ENCODE measurements at places on chromosomes 2 and 18.

DNA sequence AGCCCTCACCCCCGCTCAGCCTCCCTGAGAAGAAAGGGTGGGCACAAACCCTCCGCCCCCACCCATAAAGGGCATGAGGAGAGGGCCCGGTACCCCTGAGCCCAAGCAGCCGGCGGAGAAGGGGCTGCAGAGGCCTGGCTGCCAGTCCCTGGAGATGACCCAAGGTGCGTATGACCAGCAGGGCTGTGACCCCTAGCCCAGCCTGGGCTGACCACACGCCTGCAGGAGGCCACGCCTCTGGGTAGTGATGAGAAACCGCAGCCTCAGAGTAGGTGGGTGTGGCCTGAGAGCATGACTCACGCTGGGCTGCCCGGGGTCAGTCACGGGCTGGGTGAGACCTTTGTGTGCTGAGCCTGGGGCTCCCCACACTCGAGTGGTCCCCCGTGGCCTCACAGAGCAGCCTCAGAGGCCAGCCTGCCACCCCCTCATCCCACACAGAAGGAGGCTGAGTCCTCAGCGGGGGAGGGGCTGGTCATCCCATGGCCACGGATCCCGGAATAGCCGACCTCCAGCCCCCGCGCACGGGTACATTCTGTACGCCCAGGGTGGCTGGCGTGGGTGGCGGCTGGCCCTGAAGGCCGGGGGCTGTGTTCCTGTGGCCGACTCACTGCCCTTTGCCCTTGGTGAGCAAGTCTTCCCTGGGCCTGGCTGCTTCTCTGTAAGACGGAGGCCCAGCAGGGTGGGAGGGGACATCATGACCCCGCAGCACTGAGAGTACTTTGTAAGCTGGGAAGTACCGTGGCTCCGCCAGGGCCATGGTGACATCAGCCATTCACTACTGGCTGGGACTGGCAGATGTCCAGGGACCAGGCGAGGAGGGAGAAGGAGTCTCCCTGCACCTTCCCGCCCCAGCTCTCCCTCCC is 110.8 kb upstream of the OTOS start:
- peak; percentile 71 for DNase-seq

GRCh38 chr2:230974096-230974913 is 21.6 kb upstream of the SPATA3 start:
- DNase-seq, result no peak

DNA sequence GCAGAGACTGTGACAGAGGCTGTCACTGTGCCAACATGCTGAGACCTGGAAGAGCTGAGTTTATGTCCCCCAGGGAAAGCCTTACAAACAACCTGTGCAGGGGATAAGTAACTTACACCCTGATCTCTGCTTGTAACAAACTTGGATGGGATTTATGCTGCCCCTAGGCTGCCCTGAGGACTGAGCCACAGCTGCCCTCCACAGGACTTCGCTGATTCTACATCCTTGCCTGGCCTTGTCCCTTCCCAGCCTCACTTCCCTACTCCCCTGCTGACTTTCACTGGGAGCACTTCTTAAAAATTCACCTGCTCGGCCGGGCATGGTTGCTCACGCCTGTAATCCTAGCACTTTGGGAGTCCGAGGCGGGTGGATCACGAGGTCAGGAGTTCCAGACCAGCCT is 45.9 kb upstream of the ASAP2 start:
- DNase-seq, result no peak

GRCh38 chr2:44805401-44806235 is 135.9 kb upstream of the SIX3 start:
- DNase-seq, result no peak

- DNase-seq, result no peak
These were observed 764.6 kb upstream of the PKDCC start for GRCh38 chr2:41283079-41283775.

- DNase-seq, result no peak
These were observed 271.3 kb upstream of the SLC8A1 start for GRCh38 chr2:40723194-40723593.

GRCh38 chr2:2232167-2232566 is 98.9 kb downstream of the MYT1L start:
- DNase-seq, result no peak

GRCh38 chr2:67844024-67844540 is 218.7 kb downstream of the C1D start:
- DNase-seq, result no peak

GRCh38 chr2:85427300-85427835 is 8.9 kb downstream of the SH2D6 start:
- no peak for DNase-seq

DNA sequence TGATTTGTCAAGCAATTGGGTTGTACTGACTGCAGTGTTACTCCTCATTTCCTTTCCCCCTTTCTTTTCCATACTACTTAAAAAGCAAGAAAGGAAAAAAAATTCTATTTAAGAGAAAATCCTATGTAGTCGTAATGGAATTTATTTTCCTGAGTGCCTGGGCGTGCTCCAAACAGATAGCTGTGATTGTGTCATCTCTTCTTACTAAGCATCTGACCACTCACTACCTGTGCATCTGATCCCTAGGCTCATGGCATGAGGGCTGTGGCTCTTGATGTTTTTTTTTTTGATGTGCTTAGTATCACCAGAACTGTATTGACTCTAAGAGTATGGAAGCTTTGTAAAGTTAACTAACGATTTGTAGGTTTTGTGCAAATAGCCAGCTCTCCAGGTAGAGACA is 19.0 kb downstream of the CRIM1 start:
- no peak for DNase-seq

- DNase-seq, result no peak
These were observed 50.6 kb downstream of the TTC21B start for GRCh38 chr2:165902934-165903333.

GRCh38 chr2:33146102-33146501 is 199.3 kb downstream of the LTBP1 start:
- peak; percentile 28 for DNase-seq

DNA sequence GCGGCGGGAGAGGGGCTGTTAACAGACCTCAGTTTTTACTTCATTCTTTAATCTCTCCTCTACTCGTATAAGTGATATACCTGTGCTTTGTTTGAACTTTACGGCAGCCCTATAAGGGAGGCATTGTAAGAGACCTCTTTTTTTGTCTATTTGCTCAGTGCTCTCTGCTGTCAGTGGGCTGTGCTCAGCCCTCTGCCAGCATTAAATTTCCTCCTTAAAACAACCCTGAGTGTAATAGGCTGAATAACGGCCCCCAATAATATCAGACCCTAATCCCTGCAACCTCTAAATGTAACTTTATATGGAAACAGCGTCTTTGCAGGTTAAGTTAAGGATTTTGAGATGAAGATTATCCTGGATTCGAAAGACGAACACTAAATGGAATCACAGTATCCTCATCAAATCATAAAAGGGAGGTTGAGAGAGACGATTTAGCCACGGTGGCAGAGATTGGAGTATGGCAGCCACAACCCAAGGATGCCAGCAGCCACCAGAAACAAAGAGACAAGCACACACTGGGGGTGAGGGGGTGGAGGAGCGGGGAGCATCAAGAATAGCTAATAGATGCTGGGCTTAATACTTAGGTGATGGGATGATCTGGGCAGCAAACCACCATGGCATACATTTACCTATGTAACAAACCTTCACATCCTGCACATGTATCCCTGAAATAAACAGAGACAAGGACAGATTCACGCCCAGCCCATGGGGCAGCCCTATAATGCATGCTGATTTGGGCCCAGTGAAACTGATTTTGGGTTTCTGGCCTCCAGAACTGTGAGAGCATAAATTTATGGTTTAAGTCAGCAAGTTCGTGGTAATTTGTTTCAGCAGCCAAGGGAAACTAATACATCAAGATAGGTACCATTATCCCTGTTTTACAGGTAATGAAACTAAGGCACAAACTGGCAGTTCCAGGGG is 894 bp upstream of the FARSB start:
- no peak for DNase-seq

- no peak for DNase-seq
These were observed 91.4 kb upstream of the IL1R2 start for GRCh38 chr2:101900375-101900774.

DNA sequence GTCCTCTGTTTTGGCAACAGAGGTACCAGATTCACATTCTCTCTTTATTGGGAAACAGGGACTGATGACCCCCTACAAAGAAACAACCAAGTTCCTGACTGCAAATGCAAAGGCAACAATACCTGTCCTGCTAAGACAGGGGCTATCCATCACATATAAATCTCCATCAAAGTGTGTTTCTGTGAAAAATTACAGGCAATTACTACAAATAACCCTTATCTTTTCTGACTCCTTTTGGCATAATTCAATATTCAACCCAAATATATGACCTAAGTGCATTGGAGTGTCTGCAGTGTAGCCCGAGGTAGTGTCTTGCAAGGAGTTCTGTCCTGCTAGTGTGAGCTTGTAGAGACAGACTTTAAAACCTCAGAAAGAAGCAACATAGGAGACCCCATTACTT is 35.4 kb downstream of the KCNG3 start:
- DNase-seq, result no peak

DNA sequence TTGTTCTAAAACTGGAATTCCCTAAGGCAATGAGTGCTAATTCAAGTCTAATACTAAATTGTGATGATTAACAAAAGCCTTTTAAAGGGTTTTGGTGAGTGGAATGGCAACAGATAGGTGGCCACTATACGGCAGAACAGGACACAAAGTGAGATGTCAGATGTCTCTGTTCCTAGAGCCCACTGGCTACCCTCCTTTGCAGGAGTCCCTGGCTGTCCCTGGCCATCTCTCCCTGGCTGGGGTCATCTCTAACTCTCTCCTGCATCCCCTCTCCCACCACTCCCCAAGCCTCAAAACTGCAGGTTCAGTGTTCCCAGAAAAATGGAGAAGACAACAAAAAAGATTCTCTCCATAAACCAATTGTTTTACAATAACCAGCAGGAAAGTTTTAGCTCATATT is 79.2 kb downstream of the MDH1 start:
- DNase-seq, result no peak

DNA sequence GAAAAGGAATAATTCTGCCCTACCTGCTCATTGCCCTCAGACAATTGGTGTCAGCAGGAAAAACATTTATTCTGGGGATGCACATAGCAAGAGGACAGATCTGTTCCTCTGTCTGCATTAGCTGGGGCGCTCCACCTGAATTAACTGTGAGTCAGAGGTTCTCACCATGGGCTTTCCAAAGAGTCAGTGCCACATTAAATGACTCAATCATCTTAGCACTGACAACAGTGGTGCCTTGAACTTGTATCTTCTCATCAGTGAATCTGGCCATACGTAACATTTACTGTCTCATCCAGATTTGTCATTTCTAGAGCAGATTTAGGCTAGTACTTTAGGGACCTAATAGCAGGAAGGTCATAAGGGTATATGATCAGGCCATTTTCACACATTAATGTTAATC is 358.1 kb upstream of the CRIM1 start:
- DNase-seq, result no peak

DNA sequence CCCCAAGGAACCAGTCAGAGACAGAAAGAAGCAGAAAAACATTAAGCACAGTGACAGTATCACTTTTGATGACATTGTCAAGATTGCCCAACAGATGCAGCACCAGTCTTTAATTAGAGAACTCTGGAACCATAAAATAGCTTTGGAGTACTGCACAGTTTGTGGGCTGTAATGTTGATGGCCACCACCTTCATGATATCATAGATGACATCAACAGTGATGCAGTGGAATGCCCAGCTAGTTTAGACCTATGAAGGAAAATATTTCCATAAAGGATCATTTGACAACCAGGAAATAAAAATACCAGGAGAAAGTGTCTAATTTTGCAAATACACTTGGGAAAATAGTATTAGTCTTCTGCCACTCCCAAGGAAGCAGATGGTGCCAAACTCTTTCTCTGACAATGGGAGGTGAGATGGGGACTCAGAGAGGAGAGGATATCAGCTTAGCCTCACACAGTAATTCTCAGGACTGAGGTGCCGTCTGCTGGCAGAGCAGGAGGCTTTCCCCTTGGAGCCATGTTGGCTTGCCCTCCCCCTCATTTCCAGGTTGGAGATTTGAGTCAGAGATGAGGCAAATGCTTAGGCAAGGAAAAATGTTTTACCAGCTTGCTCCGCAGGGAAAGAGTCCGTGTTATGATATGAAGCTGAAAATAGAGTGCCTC is 107.5 kb upstream of the CELF4 start:
- no peak for DNase-seq

DNA sequence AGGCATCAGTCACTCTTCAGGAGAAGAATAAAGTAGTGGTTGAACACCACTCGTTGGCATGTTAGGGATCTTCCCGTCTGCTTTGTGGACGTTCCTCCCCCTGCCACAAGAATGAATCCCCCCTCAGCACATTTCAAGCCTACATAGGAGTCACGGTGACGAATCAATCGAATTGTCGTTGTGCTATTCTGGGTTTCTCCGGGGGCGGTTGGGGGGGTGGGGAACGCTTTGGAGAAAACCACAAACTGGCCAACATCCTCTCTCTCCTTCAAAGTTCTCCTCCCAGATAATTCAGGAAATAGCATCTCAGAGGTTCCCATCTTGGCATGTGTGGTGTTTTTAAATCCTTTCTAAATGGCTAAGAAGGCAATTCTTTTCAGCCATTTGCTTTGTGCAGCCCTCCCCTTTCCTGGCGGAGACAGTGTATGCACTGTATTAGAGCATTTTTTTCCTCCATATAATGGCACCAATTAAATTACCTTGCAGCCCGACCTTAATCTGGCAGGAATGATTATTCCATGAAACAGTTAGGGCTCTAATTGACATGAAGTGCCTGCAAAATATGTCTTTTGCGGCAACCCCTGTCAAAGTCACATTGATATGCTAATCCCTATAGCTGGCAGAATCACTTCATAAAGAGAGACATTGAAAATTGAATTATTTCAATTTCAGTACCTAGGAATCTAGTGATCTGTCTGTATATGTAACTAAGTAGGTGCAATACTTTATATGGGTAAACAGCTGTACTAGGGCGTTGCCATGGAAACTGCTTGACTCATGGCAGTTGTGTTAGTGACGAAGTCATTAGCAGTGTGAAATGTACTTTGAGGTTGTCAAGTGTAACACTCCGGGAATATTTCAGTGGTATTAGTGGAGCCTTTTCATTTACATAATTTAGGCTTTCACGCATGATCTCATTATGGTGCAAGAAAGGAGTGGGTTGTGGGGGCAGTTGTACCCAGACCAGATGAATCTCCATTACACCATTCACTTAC is 323.4 kb upstream of the SLC14A2 start:
- DNase-seq, result no peak

DNA sequence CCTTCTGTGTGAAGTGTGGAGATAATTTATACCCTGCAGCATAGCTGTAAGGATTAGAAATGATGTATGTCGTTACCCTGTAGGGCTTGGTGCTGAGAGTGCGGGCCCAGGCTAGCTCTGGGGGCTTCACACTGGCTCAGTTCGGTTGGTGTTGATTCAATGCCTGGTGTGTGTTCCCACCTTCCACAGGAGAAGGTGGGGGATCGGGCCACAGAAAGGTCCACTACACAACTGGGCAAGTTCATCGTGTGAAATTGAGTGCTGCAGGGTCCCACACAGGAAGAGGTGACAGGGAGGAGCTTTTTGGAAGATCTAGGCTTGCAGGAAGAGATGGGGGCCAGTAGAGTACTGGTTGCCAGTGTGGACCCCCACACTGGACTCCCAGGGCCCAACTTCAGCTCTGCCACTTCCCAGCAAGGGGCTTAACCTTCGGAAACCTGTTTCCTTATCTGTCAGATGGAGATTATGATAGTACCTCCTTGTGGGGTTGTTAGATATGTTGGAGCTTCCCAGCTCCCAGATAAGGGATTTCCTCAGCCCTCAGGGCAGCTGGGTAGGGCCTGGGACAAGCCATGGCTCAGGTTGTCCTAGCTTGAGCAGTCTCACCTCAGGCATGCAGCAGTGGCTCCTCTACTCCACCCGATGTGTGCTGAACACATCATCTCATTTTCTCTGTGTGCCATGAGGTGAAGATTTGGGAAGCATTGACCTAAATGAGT is 71.5 kb downstream of the TMEM247 start:
- DNase-seq, result no peak

- DNase-seq, result no peak
These were observed 236.7 kb downstream of the FHOD3 start for GRCh38 chr18:36534154-36534688.

GRCh38 chr2:72916743-72917137 is 579 bp upstream of the EMX1 start:
- DNase-seq, result no peak

All from renal pelvis (tissue), 12 donors.